Fibroblast of upper back skin (primary cell): ENCODE measurements at places on chromosomes 3 and 15.

DNA sequence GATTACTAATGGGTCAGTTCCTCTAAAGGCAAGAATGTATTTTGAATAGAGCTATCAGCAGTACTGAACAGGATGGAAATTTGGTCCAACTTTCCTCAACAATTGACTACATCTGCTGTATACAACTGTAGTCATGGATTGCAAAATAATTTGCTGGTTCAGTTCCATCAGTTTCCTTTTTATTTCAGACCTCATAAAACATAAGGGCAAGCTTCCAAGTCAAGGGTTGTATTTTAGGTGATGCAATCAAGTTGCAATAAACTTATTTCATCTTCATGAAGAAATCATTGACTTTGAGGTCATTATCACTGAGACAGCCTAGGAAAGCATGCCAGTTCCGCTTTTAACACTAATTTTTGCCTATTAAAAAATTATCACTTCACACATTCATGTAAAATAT, 90.4 kb upstream of the TSEN2 start:
- DNase-seq, result peak; percentile 95

GRCh38 chr15:76335307-76336253, 993 bp upstream of the ISL2 start:
- peak; percentile 25 for DNase-seq

GRCh38 chr15:82964890-82965289, 12.4 kb upstream of the HOMER2 start:
- DNase-seq, result no peak

DNA sequence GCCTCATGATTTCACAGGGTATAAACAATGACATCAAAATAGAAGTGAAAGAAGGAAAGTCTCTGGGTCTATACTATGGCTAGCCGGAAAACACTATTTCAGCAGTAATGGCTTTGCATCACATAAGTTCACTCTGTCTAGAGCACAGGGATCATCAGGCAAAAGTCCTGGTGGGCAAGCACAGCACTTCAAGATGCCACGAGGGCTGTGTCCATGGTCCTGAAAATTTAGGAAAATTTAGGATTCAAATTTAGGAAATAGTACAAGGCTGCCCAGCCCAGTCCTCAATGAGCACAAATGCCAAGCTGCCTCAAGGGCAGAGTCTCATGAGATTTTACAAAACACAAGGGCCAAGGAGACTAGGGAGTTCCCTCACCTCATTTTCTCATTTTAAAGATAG, 54.1 kb downstream of the RORA start:
- no peak for DNase-seq

DNA sequence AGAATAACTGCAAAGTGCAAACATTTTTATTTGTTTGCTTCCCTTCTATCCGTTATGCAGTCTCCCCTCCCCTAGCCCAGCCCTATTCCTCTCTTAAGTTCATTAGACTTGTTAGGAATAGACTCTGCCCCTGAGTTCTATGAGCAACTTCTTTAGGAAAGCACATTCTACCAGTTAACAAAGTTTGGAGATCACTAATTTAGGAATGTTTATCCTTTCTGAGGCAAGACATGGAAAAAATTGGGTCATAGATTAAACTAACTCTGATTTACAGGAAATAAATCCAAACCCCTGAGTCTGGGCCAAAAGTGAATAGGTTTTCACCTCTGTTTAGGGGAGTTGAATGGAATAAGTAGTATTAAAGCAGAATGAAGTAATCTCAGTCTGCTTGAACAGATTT, 34.4 kb downstream of the C3orf80 start:
- peak; percentile 17 for DNase-seq

- DNase-seq, result peak; percentile 69
Observed at GRCh38 chr3:177777699-177778098, 580.4 kb upstream of the TBL1XR1 start.

DNA sequence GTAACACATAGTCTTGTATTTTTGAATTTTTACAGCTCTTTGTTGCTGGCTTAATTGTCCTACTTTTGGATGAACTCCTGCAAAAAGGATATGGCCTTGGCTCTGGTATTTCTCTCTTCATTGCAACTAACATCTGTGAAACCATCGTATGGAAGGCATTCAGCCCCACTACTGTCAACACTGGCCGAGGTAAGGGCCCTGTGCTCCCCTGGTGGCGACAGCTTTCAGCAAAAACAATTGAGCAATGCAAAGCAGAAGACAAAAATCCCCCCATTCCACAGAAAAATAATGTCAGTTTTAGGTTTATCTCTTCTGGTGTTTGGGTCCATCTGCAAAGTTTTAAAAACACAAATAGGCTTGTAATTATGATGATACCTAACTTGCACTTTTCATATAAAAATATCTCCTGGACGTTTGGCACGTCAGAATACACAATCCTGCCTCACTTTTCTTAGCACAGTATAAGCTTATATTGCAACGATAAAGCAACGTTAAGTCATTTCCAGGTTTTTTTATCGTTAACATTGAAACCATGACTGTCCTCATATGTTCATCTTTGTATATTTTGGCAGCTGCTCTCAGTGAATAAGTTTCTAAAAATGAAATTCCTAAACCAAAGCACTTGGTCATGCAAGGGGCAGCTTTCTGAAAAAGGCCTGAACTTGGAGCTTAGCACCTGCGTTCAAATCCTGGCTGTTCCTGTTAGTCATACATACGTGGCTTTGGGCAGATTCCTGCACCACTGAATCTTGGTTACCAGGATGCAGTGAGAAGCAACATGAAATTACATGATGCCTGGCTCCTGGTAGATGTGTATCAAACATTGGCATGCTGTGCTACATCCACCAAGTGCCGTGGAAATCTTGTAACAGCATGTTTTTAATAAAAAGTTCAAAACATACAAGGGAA, 8.5 kb downstream of the SEC61A1 start:
- DNase-seq, result peak; percentile 95

DNA sequence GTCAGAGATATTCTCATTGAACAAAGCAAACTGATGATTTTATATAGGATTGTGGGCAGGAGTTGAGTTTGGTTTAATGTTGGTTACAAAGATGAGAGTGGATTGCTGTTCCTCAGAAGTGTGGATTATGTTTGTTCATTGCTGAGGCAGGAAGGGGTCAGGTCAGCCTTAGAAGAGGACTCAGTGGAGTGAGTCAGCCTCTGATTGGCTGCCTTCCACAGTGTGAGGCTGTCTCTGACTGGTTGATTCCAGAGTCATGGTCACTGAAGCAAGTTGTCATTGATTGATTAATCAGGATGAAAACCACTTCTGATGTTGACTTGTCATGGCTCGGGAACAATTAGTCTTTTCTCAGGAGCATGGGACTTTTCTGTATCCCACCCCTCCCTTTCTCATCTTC, 36.2 kb downstream of the KBTBD12 start:
- peak; percentile 51 for DNase-seq

GRCh38 chr3:197692641-197693040, 44.1 kb downstream of the RUBCN start:
- peak; percentile 57 for DNase-seq

DNA sequence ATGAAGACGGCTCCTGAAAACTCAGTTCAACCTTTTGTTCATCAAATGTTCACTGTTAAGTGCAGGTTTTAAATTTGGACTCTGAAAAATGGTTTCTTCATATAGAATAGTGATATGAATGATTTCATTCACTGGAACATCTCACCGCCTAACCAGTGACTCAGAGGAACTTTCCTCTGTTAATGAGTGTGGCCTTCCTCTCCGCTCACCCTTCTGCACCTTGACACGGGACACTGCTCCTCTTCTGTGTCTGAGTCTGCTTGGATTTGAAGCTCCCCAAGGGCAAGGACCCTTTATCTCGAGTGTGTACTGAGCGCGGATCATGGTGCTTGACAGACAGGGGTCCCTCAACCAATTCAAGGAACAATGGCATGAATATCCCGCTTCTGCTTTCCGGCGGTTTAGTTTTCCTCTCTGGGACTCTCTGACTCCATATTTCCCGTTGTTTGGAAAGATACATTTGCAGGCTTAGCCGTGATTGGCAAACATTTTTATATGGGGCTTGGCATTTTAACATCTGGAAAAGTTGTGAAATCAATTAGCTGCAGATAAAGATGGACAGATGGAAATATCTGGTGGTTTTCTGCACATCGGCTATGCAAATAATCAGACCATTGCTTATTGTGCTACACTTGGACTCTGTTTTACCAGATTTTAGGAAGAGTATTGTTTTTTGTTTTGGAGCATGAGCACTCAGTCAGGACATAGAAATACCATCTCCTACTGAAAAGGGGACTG, 20.9 kb downstream of the KBTBD8 start:
- no peak for DNase-seq

DNA sequence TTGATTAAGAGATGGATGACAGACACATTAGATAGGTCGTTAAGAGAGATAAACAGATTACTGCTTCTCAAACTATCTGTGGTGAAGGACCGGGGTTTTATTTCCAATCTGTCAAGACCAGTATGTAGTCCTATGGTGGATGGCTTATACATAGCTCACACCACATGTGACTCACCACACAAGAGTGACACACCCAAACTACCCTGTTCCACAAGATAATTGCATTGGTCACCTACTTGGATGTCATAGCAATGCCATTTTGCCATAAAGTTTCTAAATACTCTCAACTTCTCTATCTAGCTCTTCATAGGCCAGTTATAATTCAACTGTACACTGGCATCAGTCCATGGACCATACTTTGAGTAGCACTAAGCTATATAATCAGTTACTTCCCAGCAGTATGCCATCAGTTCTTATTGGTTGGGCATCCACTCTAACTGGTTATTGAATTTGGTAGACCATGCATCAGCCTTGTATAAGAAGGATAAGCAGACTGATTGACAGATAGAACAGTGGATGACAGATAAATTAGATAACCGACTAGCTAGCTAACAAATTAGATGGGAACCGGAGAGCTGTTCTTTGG, 11.6 kb downstream of the WWTR1 start:
- peak; percentile 36 for DNase-seq

- DNase-seq, result no peak
Observed at GRCh38 chr3:36763850-36764703, at the start of gene DCLK3. TSS of gene DCLK3 (minus strand) at chr3:36764553. CDS start at chr3:36764263, 290 bp downstream.

GRCh38 chr15:29736012-29736743, 86.1 kb downstream of the TJP1 start:
- no peak for DNase-seq

GRCh38 chr3:156670652-156671051, 3.7 kb upstream of the TIPARP start:
- no peak for DNase-seq

- DNase-seq, result no peak
Observed at GRCh38 chr3:166660962-166661361, 719.1 kb downstream of the ZBBX start.

DNA sequence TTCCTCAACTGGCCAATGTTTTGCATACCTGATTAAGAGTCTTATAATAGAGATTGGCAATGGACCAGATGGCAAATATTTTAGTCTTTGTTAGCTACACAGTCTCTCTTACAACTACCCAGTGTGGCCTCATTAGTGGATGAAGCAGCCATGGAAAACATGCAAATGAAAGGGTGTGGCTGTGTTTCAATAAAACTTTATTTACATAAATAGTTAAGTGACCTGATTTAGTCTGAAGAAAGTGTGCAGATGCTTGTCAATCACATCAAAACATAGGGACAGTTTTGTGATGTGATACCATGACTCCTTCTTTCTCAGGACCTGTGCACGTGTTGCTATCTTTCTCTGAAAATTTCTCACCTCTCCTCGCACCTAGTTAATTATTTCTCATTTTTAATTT, 309.8 kb upstream of the GRM7 start:
- no peak for DNase-seq

DNA sequence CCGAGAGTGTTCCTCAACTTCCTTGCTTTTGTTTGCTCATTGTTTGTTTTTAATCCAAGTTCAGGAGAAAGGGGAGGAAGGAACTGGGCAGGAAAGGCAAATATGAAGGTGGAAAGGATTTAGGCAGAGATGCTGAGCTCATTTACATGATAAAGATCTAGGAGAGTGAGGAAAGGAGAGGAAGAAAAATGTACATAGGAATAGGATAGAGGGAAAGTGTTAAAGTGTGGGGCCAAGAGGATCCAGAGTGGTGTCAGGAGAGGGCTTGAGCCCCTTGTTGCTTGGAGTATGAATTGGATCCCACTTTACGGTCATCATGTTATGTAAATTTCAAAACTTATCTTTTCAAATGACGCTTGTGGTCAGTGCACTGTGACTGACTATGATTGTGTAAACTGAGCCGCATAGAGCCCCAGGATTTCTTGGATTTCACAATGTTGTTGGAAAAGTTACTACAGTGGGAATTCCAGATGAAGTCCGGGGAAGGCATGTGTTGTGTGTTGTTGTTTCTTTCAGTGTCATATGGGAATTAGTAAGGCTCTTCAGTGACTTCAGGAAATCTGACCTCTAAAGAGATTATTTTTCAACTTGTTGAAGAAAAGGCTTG, 15.0 kb upstream of the PLD1 start:
- DNase-seq, result peak; percentile 58

DNA sequence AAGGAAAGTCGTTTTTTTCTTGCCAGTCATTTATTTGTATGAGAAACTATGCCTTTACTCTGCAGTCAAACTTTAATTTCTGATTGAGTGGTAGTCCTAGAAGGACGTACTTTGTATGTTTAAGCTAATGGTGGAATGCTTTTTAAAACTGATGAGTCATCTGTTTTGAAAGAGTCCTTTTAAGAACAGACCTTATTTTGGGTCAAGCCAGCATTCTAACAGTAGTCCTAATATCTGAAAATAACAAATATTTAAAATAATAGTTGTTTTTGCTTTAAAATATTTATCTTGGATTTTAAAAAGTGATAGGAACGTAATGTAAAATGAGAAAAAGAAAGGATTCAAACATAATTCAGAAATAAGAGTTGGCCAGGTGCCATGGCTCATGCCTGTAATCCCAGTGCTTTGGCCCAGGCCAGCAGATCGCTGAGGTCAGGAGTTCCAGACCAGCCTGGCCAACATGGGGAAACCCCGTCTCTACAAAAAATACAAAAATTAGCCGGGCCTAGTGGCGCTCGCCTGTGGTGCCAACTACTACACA, 1.3 kb upstream of the LRRC58 start:
- DNase-seq, result peak; percentile 42

DNA sequence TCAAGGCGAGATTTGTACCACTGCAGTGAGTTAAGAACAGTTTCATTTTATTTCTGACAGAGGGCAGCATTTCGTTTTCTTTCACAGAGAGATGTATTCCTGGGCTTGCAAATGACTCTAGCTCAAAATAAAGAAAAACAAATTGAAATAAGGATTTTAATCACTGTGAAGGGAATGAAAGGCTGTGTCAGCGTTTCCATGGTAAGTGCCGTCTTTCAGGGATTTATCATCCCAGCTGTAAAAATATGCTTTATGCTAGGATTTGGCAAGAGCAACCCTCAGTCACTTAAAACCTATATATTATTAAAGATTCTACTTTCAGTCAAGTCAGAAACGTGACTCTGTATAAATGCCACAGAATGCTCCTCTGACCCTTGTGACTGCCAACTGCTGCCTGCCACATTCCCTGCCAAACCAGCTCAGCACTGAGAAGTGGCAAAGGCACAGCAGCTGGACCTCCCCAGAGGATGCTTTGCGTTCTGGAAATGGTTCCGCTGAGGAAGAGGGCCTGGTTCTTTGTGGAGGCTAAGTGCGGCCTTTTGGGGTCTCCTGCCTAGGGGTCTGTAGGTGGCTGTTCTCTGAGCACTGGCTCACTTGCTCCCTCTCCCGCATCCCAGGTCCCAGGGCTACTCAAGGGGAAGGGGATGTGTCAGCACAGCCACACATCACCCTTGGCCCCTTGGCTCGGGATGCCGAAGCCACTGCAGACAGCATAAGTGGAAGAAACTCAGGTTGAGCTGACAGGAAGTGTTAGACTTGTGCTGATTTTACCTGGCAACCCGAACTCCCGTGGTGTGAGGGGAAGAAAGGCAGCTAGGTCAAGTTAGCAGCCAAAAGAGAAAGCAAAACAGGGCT, 56.6 kb upstream of the POMGNT2 start:
- DNase-seq, result peak; percentile 65
